ENCODE measurements at places on chromosomes 6 and 20.

DNA sequence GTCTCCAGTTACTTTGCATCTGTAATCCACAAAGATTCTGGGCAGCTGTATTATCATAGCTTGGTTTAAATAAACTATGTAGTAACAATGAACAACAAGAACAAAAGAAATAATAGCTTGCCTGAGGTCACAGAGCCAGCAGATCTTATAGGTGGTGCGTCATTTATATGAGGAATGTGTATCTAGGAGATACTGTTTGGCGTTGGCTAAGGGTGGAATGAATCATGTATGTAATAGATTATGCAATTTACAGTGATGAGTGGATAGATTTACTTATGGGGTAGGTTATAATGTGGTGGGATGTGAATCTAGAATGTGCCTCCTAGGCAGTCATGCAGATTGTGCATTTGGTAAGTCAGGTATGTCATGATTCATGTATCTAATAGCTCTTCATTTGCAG lies 42.8 kb downstream of the HNF4A start:
- no peak for DNase-seq

DNA sequence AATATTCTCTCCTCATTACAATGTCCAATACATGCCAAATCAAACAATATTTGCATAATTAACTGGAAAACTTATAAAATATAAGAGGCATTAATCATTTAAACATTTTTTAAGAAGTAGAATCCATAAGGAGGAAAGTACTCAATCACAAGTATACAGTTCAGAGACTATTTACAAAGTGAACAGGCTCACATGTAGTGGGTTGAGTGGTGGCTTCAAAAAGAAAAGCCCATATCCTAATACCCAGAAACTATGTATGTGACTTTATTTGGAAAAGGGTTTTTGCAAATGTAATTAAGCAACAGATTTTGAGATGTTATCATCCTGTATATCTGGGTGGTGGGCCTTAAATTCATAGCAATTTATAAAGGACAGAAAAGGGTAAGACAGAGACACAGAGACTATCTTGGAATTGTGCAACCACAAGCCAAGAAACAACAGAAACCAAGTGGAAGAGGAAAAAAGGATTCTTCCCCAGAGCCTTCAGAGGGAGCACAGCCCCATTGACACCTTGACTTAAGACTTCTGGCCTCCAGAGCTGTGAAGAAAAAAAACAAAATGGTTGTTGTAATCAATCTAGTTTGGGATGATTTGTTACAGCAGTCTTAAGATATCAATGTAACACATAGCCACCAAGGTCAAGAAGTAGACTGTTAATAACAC lies 32.7 kb upstream of the CRISP1 start:
- no peak for DNase-seq

GRCh38 chr6:133814797-133815196 lies 74.1 kb upstream of the TCF21 start:
- no peak for DNase-seq

GRCh38 chr20:12605751-12606150 lies 403.0 kb upstream of the SPTLC3 start:
- no peak for DNase-seq

DNA sequence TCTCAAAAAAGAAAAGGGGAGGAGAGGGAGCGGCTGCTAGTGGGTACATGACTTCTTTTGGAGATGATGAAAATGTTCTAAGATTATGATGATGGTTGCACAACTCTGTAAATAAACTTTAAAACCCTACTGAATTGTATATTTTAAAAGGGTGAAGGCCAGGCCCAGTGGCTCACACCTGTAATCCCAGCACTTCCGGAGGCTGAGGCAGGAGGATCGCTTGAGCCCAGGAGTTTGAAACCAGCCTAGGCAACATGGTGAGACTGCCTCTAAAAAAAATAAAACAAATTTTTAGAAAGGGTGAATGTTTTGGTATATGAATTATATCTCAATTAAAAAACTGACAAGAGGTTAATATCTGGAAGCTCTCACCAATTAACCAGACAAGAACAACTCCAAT lies 45.4 kb downstream of the BAK1 start:
- DNase-seq = no peak

GRCh38 chr6:106114492-106114891 lies 28.4 kb downstream of the PRDM1 start:
- no peak for DNase-seq

DNA sequence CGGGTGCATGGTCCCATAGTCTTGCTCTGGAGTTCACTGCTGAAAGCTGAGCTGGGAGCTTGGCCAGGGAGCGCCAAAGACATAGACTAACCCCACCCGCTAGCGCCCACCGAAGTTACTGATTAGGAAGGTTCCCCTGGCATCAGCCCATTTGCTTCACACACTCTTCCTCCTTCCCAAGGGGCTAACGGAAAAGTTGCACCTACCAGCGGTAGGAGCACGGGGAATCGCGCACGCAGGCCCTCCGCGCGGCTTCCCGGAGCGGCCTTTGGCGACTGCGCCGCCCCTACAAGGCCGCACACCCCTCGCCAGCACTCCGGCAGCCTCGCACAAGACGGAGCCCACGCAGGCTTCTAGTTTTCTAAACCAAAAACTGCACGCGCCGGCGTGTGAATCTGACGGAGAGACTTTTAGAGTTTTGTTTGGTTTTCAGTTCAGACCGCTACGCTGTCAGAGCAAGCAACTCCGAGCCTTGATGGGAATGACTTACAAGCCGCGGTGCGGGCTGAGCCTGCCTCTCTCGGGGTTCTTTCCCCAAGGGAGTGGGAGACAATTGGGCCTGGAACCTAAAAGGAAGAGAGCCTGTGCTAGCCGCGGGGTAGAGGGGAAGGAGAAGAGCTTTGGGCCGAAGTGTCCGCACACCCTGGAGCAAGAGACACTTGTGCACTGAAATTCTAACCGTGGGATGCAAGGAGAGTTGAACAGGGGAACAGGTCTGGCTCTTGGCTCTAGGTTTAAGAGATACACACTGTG lies 891 bp upstream of the POU3F2 start:
- no peak for DNase-seq

DNA sequence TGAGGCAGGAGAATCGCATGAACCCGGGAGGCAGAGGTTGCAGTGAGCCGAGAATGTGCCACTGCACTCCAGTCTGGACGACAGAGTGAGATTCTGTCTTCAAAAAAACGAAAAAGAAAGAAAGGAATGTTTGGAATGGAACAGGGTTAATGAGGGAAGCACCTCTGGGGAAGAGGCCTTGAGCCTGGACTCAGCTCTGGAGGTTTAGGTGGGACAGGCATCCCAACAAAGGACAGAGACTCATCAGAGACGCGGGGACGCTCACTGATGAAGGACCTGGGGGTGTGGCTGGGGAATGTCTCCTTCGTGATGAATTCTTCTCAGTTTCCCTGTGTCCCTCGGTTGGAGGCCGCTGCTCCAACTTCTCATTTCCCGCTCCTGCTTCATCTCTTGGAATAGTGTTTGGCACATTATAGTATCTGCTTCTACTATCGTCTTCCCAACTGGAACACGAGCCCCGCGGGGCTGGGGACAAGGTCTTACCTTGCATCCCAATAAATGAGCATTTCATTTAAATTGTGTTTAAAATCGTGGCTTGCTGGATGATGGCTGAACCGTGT lies 27.6 kb downstream of the KIF25 start:
- no peak for DNase-seq

DNA sequence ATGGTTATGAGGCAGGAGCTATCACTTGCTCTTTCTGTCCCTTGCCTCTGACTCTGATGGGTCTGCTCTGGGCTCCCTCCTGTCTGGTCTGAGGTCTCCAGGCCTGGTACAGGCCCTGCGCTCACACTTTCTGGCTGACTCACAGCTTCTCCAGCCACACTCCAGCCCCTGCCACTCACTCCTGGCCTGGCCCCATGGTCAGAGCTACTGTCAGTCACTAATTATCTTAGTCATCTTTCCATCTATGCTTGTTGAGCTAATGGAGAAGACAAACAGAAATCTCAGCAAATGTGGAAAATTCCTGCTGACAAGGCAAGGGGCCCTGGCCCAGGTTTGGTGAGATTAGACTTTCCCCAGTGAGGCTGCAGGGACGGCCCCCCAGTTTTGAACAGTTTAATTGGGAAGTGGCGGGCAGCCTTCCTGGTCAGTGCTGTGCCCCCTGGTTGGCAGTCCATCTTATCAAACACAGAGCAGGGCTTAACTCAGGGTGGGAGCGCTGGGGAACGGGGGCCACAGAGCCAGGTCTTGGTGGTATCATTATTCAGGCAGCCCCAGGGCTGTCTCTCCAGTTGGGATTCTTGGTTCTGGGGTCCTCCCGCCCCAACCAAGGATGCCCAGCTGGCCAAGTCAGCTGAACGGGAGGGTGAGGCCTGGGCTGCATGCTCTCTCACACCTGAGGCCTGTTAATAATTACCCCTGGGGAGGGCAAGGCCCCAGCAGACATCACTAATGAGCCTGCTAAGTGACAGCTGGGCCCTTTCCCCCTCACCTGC lies 63.4 kb downstream of the VEGFA start:
- no peak for DNase-seq

GRCh38 chr6:122953766-122954165 lies 42.3 kb upstream of the CLVS2 start:
- DNase-seq = no peak

- no peak for DNase-seq
Measured at GRCh38 chr20:56932575-56933330, 303.6 kb downstream of the TFAP2C start.

DNA sequence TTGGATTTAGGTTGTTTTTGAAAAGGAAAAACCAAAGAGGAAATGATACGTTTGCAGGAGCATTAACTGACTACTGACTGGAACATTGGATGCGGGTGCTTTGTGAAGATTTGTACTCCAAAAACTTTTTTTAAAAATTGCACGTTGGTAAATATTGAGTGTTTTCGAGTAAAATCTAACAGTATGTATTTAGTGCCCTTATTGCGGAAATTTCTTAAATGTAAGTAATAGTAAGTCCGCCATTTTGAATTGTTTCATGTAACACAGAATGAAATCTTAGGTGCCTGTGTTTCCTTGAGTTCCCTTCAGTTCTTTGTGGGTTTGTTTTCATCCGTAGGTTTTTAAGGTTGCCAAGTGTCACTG lies 15.2 kb upstream of the LIN28B start:
- no peak for DNase-seq

- DNase-seq = no peak
Measured at GRCh38 chr20:41034239-41034638, 5.6 kb downstream of the TOP1 start.

GRCh38 chr6:122677406-122677805 lies 67.2 kb downstream of the PKIB start:
- no peak for DNase-seq

DNA sequence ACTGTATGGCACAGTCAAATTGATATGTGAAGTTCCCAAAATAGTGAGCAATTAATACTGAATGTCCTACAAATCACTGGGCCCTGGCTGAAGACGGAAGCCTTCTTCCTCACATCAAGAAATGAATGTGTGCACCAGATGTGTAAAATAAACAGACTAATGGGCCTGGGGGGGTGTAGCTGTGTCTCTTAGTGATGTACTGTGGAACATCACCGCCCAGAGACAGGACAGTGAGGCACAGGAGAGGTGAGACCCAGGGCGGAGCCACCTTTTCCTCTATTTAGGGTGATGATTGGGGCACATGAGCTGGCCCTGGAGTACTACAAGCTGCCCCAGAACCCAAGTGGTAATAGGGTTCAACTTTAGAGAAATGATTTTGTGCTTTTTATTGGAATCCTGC lies 368.5 kb upstream of the ARID1B start:
- DNase-seq = no peak

DNA sequence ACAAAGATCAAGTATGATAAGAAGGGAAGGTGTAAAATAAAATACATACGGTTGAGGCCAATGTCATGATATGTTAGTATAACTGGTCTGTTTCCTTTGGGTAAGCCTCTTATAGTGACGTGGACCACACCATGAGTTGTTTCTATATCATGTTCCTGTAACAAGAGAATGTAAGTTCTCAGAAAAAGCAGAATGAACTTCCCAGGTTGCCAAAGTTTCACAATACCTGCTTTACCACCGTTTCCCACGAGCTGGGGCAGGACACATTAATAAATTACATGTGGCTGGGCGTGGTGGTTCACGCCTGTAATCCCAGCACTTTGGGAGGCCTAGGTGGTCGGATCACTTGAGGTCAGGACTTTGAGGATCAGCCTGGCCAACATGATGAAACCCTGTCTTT lies 42.6 kb upstream of the SLA2 start:
- no peak for DNase-seq

- DNase-seq = no peak
Measured at GRCh38 chr6:153162172-153162571, 31.1 kb upstream of the RGS17 start.
